BE2C (cell line): ENCODE measurements at places on chromosomes 12 and 14.

- no peak for DNase-seq
Measured at GRCh38 chr12:92506460-92506859, 196.3 kb upstream of the PLEKHG7 start.

DNA sequence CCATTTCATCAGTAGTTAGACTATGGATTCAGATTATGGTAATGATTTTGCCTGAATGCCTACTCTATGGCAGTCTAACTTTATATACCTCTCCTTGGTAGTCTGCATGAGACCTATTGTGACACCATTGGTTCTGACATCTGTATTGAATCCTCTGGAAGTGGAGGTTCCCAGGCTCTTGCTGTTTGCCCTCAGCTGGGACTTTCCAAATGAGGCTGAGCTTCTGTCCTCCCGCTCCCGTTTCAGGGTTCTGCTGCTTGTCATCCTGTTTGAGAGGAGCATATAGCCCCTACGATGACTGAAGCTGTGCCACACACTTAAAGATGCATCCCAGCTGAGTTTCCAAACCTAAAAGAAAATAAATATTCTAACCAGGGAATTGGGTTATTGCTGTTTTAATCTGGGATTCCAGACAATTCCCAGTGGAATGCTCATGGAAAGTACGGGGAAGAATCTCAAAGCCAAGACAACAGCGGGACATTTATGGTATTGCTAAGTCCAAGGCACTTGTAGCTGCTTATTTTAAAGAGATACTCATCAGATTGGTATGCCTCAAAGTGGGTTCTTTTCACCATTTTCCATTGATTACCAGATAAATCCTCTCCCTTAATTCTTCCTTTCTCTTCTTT, 105.9 kb downstream of the ETV6 start:
- DNase-seq = no peak

- DNase-seq = no peak
Measured at GRCh38 chr14:74508844-74509428, 15.4 kb downstream of the ISCA2 start.

DNA sequence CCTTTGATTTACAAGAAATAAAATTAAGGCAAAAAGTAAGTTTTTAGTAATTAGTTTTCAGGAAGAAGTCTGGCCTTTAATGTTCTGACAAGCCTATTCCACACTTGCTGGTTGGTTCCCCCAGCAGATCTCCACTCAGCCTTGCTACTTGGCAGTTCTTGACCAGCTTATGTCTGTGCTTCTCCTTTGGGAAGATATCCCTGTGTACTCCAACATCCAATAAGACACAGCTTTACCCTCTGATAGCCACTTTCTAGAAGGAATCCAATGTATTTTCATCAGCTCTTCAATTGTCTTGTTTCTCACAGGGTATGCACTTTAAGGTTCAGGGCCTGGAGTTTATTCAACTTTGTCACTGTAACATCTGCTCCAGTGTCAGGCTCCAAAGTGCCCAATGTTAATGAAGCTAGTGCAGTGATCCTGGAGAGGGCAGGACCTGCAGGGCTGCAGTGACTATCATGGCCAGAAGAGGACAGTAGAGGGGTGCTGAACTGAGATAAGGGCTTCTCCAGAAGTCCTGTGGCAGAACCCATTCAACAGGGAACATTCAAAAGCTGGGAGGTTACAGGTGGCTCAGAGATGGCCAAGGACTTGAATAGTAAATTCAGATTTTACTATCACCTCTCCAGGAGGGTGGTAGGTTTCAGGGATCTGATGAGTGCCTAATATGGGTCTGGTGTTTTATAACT, 22.9 kb downstream of the JKAMP start:
- peak; percentile 72 for DNase-seq

DNA sequence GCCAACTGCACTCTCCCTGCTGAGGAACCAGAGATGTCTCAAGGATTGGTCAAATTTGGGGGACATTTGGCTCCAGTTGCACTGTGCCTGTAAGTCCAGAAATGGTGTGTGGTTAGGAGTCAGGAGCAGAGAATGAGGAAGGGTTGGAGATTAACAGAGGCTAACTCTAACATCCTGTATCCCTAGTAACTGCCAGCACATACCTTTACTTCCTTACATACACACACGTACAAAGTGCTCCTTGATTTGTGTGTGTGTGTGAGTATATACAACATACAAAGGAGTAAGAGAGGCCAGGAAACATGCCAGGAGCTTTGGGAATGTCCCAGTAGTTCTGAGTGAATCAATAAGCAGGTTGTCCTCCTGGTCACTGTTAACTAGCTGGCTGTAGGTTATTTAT, 39.8 kb upstream of the NRXN3 start:
- no peak for DNase-seq

- DNase-seq = no peak
Measured at GRCh38 chr12:124227951-124228711, 66.8 kb upstream of the RFLNA start.

DNA sequence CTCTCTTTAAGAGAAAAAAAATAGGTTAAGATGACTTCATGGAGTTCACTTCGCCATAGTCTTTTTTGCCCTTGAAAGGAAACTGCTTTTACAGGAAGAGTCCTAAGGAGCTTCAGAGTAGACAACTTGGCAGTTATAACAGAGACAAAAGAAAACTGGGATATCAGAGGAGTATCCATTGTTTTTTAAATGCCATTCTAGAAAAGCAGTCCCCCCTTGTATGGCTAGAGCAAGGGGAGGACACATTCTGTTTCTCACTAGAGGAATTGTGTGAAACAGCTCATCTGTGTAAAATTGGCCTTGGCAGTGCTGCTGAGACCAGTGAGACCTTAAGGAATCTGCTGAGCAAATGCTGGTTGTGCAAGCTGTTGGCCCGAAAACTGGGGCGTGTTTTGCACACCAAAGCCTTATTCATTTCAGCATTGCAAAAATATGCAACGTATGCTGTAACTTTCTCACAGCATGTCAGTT, 128.0 kb downstream of the GPR135 start:
- DNase-seq = no peak

- DNase-seq = no peak
Measured at GRCh38 chr14:30389134-30389876, 169.7 kb upstream of the G2E3 start.

GRCh38 chr14:95255487-95255886, 64.2 kb downstream of the CLMN start:
- DNase-seq = no peak

- no peak for DNase-seq
Measured at GRCh38 chr12:75727577-75727976, 216.2 kb upstream of the KRR1 start.

GRCh38 chr12:53115112-53115890, 12.0 kb downstream of the SOAT2 start:
- no peak for DNase-seq

- no peak for DNase-seq
Measured at GRCh38 chr14:92310776-92311375, 12.1 kb upstream of the SLC24A4 start.

DNA sequence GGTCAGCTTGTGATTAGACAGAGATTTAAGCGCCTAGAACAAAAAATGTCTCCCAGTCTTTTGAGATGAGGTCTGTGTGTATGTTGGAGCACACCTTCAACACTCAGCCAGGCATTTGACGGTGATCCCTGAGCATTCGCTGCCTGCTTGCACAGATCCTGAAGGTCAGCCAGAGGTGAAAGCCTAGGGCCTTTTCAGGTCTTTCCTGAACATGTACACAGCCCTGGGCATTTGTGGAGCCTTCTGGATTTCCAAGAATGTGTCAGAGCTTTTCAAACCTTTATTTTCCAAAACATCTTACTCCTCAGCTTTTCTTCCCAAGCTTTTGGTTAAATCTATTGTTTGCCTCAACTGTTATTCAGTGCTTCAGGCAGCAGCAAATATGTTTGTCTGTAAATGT, 59.1 kb upstream of the AMN start:
- DNase-seq = no peak
